Activated CD8-positive, alpha-beta memory T cell treated with anti-CD3 and anti-CD28 coated beads for 4 hours (primary cell): ENCODE measurements at places on chromosomes 11 and 22.

DNA sequence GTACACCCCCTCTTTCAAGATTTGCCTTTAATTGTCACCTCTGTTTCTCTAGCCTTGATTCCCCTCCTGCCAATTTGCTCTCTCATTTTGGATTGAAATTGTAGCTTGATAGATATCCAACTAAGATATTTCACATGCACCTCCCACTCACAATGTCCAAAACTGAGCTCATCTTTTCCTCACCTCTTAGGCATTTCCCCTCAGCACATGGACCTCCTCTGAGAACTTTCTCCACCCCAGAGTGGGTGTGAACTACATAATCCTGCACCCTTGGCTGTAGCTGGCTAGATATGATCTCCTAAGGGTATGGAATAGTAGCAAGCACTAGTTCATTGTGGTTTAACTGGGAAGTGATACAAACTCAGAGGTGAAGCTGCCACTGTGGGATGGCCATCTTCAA, 91.5 kb upstream of the SESN3 start:
- no peak for DNase-seq

DNA sequence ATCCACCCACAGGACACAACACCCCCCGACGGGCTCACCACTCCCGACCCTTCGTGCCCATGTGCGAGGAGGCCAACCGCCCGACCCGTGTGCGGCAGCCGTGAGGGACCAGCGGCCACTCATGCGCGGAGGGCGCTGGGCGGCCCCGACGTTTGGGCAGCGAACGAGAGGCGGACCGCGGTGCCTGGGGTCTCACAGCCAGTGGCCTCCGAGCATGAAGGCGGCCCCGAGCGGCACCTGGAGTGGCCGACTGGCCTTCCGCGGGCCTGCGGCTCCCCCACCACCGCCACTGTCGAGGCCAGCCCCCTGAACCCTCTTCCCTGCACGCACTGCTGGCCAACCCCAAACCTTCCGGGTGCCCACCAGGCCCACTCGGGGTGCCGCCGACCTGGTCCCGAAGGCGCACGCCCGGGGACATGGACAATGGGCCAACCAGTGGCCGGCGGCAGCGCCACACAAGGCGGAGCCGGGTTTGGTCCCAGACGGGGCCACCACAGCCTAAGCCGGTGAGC, 4274.9 kb upstream of the OR11H1 start:
- no peak for DNase-seq

GRCh38 chr11:86577644-86578636, 94.5 kb downstream of the ME3 start:
- DNase-seq, result no peak

DNA sequence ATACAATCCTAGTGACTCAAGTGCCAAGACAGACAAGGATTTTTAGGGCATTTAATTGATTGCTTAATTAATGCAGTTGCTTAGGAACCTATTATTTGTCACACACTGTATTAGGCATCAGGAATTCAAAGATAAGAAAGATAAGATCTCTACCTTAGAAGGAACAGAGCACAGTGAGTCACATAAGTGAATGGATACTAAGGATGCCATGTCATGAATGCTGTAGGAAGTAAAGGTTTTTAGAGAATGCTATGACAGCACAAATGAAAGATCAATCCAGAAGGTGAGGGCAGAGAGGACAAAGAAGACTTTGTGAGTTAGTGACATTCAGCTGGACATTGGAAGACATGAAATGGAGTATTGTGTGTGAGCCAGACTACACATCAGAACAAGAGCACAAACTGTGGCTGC, 147.9 kb upstream of the DDI1 start:
- DNase-seq, result no peak

DNA sequence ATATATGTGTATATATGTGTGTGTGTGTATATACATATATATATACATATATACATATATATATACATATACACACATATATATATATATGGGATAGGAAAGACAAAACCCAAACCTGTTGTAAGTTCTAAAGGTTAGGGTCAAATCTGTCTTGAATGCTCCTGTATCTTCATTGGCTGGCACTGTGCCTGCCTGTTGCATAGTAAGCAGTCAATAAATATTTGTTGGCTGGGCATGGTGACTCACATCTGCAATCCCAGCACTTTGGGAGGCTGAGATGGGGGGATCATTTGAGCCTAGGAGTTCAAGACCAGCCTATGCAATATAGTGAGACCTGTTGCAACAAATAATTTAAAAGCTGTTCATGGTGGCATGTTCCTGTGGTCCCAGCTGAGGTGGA, 205.4 kb downstream of the DBX1 start:
- no peak for DNase-seq

DNA sequence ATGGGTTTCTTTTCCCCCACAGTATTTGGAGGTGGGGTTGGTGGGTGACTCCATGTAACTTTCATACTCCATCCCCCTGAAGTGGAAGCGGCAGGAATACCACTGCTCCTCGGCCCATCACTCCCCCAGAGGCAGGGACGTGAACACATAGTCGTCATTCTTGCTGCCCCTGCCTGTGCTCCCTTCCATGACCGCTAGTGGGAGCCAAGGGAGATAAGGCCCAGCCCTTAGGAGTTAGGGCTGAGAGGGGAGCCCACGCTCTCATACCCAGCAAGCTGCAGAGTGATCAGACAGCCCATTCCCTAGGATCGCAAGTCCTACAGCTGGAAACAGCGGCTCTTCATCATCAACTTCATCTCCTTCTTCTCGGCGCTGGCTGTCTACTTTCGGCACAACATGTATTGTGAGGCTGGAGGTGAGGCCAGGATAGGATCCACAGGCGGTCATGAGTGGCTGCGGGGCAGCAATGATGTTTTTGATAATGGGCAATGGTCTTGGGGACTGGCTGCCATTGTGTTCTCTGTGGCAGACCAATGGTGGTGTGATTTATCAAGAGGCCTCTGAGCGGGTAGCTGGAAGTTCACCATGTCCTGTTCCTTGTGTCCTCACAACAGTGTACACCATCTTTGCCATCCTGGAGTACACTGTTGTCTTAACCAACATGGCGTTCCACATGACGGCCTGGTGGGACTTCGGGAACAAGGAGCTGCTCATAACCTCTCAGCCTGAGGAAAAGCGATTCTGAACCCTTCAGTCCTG, 15.9 kb downstream of the RHOG start:
- peak; percentile 64 for DNase-seq

- no peak for DNase-seq
Measured at GRCh38 chr11:23078289-23078971, 218.2 kb upstream of the CCDC179 start.

GRCh38 chr11:40797981-40798380, 661.5 kb downstream of the LRRC4C start:
- DNase-seq, result no peak

GRCh38 chr11:126011265-126011664, 51.4 kb downstream of the CDON start:
- DNase-seq, result no peak

- no peak for DNase-seq
Measured at GRCh38 chr11:79937676-79938334, 497.0 kb upstream of the TENM4 start.

DNA sequence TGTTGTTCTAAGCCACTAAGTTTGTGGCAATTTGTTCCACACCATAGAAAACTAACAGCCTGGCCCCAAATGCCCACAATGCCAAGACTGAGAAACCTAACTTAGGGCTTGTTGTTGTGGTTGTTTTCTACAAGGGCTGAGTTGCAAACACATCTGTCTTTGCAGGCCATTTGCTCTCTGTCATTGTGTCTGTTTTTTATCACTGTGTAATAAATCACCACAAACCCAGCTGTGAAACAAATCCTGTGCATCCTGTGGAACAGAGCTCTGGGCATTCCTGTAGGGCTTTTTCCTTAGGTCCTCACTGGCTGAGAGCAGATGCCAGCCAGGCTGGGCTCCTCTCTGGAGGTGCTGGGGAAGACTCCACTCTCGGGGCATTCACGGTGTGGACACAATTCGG, 15.7 kb upstream of the SYT8 start:
- no peak for DNase-seq

- DNase-seq, result no peak
Measured at GRCh38 chr11:117068303-117068860, 29.8 kb downstream of the SIK3 start.

GRCh38 chr11:1994121-1994520, 3.5 kb downstream of the H19 start:
- no peak for DNase-seq

DNA sequence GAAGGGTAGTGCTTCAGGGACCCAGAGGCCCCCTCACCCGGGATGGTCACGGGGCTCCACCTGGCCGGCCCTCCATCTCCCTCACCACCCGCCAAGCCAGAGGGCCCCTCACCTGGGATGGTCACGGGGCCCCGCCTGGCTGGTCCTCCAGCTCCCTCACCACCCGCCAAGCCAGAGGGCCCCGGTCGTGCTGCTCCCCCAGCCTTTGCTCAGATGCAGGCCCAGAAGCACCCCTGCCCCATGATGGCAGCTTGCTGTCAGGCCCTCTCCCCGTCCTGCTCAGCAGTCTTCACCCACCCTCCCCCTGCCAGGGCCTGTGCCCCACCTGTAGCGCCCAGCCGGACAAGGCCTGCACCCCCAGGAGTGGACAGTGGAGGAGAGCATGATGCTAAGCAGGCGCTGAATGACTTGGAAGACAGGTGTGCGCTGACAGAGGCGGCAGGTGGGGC, 7.3 kb downstream of the DENND6B start:
- no peak for DNase-seq

GRCh38 chr11:33787076-33787475, 12.8 kb upstream of the FBXO3 start:
- DNase-seq, result no peak

- no peak for DNase-seq
Measured at GRCh38 chr11:116778556-116778955, 5.8 kb upstream of the BUD13 start.
